ENCODE measurements at places on chromosomes 16 and 17.

- no peak for DNase-seq
Measured at GRCh38 chr17:60615840-60616239, 15.8 kb downstream of the PPM1D start.

- DNase-seq = no peak
Measured at GRCh38 chr17:4490109-4490591, 8.5 kb upstream of the SPNS2 start.

- DNase-seq = no peak
Measured at GRCh38 chr17:19299214-19299747, 62.1 kb downstream of the EPN2 start.

DNA sequence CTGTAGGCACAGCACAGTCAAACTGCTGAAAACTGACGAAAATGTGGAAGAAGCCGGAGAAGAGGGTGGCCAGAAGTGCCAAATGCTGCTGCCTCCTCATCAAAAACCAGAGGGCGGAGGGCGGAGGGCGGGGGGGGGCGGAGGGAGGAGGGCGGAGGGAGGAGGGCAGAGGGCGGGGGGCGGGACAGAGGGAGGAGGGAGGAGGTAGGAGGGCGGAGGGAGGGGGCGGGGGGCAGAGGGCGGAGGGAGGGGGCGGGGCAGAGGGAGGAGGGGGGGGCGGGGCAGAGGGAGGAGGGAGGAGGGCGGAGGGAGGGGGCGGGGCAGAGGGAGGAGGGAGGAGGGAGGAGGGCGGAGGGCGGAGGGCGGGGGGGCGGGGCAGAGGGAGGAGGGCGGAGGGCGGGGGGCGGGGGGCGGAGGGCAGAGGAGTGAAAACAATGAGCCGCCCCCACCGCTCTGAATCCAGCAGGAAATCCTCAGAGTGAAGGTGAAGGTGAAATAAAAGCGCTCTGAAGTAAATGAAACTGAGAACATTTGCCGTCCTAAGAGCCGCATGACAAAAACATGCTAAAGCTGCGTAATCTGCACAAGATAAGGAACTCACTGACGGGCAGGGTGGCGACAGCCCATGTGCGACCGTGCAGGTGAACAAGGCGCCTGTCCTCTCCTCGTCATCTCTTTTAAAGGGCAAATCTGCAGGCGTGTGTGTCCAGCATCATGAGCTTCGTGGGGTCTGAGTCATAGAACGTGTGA lies 22.6 kb upstream of the CBFA2T3 start:
- DNase-seq = no peak

DNA sequence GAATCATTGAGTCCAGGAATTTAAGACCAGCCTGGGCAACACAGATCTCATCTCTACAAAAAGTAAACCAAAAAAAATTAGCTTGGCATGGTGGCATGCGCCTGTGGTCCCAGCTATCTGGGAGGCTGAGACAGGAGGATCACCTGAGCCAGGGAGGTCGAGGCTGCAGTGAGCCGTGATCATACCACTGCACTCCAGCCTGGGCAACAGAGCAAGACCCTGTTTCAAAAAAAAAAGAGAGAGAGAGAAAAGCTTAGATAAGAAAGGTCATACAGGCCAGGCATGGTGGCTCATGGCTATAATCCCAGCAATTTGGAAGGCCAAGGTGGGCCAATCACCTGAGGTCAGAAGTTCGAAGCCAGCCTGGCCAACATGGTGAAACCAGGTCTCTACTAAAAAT lies 63.5 kb upstream of the DNAH17 start:
- DNase-seq = no peak

- no peak for DNase-seq
Measured at GRCh38 chr16:51355875-51356274, 204.8 kb upstream of the SALL1 start.

- DNase-seq = no peak
Measured at GRCh38 chr16:30527635-30528178, 1.3 kb upstream of the ZNF768 start.

GRCh38 chr16:516301-516700 lies 11.2 kb upstream of the CAPN15 start:
- no peak for DNase-seq

- no peak for DNase-seq
Measured at GRCh38 chr16:19783363-19784182, 65.5 kb downstream of the IQCK start.

- DNase-seq = no peak
Measured at GRCh38 chr16:48574140-48574539, 35.8 kb downstream of the N4BP1 start.

- DNase-seq = no peak
Measured at GRCh38 chr17:194828-195602, 13.6 kb upstream of the DOC2B start.

DNA sequence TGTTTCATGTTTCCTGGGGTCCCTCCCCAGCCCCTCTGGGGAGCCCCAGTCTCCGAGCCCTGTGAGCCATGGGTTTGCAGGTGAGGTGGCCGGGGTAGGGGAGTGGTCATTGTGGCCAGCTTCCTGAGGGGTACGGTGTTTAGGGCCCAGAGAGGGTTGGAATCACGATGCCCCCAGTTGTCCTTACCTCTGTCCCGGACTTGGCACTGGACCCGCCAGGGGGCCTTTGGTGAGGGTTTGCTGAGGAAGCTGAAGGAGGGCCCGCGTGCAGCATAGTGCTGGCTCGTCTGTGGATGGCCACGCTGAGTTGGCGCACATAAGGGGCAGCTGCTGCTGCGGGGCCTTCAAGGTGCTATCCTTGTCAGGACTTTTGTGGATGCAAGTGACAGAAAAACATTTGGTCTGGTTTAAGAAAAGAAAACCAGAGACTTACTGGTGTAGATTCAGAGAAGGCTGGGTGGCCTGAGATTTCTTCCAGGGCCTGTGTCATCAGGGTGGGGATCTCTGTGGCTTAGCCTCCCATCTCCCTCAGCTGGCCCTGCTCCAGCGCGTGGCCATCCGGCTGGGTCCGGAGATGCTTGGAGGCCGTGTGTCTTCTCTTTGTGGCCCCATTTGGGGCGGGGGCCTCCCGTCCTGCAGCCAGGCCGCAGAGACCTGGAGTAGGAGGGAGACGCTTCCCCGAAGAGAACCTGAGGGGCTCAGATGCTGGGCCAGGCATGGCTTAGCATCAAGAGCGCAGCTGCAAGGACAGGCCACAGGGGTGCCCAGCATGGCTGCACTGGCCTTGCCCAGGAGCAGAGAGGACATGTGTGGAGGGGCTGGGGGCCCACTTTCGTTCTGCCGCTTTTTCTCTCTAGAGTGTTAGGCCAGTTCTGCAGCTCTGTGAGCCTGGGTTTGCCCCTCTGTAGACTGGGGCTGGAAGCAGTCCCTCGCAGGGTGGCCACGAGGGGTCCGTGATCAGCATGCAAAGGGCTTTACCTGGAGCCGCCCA lies 33.7 kb upstream of the NUDT16L1 start:
- DNase-seq = no peak

DNA sequence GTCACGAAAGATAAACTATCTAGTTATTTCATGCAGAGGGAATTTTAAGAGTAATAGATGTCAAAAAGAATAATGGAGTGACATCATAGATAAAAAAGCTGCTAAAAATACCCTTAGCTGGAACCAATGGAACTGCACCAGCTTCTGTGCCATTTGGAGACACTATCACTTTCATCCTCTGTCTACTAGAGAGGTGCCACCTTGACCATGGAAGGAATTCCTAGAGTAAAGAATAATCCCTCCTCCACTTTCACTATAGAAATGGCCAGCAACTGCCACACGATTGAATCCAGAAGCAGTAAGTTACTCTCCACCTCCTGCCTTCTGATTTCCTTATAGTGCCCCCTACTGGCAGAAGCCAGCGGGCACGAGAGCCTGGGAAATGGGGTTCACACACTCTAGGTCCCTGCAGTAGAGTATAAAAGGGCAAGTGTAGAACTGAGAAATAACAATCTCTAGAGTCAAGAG lies 2.8 kb upstream of the ALDH3A2 start:
- no peak for DNase-seq

DNA sequence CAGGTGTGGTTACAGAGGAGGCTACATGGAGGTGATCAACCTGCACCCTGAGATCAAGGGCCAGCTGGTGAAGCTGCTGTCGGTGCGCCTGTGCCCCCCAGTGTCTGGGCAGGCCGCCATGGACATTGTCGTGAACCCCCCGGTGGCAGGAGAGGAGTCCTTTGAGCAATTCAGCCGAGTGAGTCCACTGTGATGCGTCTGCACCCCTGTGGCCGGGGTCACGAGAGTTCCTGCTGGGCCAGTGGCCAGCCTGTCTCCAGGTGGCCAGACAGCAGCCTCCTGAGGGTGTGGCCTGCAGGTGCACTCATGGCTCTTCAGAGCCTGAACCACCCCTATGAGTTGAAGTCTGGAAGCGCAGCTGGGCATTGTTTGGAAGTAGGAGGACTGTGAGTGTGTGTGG lies 38.1 kb downstream of the GPT2 start:
- no peak for DNase-seq

DNA sequence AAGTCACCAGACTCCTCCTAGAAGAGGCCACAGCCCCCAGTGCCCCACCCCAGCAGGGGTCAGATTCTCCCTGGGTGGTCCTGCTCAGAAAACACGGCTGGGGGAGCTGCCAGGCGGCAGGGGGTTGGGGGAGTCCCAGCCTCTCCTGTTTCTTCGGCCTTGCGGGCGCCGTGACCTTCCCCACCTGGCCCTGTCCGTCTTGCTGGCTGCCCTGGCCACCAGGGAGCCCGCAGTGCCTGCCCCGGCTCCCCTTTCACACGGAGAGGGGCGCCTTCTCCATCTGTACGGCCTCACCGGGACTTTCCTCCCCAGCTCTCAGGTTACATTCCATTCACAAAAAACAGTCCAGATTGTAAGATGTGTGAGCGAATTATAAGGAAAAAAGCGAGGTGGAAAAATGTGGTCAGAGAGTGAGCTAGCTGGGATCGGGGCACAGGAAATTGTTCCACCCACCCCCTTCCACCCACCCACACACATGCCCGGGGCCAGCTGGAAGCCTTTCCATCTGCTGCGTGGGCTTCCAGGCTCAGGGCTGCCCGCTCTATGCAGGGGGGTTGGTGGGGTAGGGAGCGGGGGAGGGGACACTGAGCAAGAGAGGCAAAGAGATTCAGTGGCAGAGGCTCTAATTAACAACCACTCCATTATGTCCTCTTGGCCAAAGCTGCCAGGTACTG lies 14.6 kb upstream of the CIBAR2 start:
- DNase-seq = peak; percentile 93

GRCh38 chr17:30219833-30220232 lies 15.7 kb downstream of the SLC6A4 start:
- no peak for DNase-seq

- no peak for DNase-seq
Measured at GRCh38 chr17:70717042-70717441, 547.7 kb downstream of the KCNJ2 start.

DNA sequence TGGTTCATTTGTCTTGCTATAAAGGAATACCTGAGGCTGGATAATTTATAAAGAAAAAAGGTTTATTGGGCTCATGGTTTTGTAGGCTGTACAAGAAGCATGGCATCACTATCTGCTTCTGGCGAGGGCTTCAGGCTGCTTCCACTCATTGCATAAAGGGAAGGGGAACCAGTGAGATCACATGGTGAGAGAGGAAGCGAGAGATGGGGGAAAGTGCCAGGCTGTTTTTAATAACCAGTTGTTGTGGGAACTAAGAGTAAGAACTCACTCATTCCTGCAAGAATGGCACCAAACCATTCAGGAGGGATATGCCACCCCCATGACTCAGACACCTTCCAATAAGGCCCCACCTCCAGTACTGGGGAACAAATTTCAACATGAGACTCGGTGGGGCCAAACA lies 24.3 kb downstream of the SPECC1 start:
- no peak for DNase-seq

DNA sequence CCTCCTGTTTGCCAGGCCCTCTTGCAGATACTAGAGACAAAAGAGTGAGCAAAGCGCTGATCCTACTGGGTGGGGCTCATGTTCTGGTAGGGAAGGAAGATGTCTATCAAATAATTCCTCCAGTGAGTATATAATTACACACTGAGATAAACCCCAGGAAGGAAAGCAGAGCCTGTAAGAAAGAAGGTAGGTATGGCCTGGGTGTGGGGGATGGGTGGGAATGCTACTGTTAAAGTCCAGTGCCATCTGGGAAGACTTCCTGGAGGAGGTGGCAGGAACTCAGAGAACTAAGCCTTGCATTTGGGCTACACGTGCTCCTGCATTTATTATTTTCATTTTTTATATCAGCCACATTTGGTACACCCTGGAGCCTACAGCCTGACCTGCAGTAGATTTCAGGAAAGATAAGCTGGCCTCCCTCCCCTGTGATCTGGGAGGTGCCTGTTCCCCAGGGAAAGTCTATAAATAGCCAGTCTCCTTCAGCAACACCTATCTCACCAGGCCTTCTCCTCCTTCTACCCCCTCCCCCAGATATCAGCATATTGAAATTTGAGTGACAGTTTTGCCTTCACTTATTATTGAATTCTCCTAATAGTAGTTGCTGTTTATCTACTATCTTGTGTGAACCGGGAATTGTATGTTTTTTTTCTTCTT lies 11.5 kb downstream of the ATP2C2 start:
- no peak for DNase-seq

- no peak for DNase-seq
Measured at GRCh38 chr16:70151391-70151790, 22.2 kb upstream of the CLEC18C start.

GRCh38 chr16:4664538-4665418 lies 28.6 kb upstream of the NUDT16L1 start:
- no peak for DNase-seq

Data from IMR-90 (cell line).